ENCODE measurements at places on chromosomes 6 and 20.
A peak's percentile ranks its signal among the peaks of the same experiment; 100 is the strongest.

GRCh38 chr6:148440877-148441453 is 98.3 kb downstream of the SASH1 start:
- DNase-seq: no peak

DNA sequence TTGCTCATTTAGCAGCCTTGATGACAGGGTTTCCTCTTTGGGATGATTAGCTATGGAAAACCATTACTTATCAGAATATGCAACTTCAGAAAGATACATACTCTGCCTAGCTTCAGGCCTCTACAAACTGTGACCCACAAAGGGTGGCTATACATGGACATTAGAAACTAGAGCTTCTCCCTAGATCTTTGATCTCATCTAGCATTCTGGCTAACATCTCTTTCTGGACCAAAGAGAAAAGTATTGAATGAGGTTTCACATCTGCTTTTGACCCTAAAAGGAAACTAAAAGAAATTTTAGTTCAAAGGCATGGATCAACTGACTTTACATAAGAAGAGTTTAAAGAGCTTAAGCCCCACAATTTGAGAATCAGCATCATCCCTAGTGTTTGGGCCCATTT is 12.4 kb upstream of the HMGN3 start:
- DNase-seq: no peak

GRCh38 chr6:170282512-170283158 is 8.2 kb downstream of the DLL1 start:
- no peak for DNase-seq

- DNase-seq: no peak
Measured at GRCh38 chr6:166658792-166659150, 31.7 kb upstream of the RPS6KA2 start.

- DNase-seq: no peak
Measured at GRCh38 chr20:58018590-58018989, 209.9 kb downstream of the ANKRD60 start.

- DNase-seq: no peak
Measured at GRCh38 chr6:117992856-117993255, 85.8 kb downstream of the SLC35F1 start.

- peak; percentile 45 for DNase-seq
Measured at GRCh38 chr6:45378334-45378926, 696 bp upstream of the SUPT3H start.

GRCh38 chr6:10190042-10190441 is 224.8 kb downstream of the TFAP2A start:
- DNase-seq: no peak

- DNase-seq: no peak
Measured at GRCh38 chr6:35087361-35088280, 53.5 kb downstream of the TCP11 start.

- DNase-seq: no peak
Measured at GRCh38 chr6:4624726-4625125, 151.5 kb upstream of the CDYL start.

- DNase-seq: no peak
Measured at GRCh38 chr6:32931211-32931610, 9.6 kb downstream of the HLA-DMB start.

DNA sequence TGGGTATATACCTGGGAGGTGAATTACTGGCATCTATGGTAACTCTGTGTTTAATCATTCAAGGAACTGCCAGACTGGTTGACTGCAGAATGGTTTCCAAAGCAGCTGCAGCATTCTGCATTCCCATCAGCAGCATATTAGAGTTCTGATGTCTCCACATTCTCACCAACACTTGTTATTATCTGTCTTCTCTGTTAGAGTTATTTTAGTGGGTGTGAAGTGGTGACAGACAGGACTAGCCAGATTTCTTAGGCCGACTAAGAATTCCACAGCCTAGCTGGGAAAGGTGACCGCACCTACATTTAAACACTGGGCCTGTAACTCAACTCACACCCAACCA is 110.9 kb downstream of the TMEM170B start:
- DNase-seq: no peak

DNA sequence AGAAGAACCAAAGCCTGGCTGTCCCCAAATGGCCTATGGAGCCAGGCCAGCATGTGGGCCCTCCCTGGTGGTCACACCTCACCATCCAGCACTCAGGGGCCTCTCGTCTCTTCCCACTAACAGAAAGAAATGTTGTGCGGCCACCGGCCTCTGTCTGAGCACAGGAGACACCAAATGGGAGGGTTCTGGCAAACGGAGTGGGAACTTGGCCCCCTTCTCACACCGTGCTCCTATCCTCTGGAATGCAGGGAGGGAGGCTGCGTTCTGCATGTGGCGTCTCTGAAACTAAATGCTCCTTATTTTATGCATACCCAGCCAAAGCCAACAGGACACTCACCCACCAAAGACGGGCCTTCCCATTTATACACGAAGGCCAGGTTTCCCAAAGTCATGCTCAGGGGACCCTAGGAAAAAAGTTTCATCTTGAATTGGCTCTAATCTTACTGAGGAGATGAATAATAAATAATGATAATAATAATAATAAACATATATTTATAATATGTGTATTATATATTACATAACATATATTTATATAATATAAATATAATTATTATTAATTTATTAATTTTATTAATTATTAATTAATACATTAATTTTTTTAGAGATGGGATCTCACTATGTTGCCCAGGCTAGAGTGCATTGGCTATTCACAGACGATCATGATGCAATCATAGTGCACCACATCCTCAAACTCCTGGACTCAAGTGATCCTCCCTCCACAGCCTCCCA is 102.4 kb downstream of the FOXF2 start:
- DNase-seq: no peak

- no peak for DNase-seq
Measured at GRCh38 chr6:21309807-21310221, 283.7 kb upstream of the SOX4 start.

Data from inflammatory macrophage treated with lipopolysaccharide for 1 hour (primary cell).